Activated naive CD4-positive, alpha-beta T cell treated with Interleukin-2 at 50 U/mL for 16 hours (primary cell): ENCODE measurements at places on chromosomes 1 and 21.
A peak's percentile ranks its signal among the peaks of the same experiment; 100 is the strongest.

DNA sequence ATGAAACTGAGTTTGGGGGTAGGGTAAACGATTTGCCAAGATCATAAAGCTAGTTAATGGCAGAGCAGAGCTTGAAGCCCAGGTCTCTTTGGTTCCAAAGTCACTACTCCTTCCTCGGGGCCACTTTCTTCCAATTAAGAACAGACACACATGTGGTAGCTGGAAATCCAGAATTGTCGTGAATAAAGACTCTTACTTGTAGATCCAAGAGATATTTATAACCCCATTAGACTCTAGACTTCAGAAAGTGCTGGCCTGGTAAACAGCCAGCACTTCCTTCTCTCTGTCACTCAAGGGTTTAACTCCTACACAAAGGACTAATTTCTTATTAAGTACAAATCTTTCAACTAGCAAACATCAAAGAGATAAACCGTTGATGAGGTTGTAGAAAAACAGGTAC lies 2.7 kb downstream of the FAM163A start:
- DNase-seq, result no peak

DNA sequence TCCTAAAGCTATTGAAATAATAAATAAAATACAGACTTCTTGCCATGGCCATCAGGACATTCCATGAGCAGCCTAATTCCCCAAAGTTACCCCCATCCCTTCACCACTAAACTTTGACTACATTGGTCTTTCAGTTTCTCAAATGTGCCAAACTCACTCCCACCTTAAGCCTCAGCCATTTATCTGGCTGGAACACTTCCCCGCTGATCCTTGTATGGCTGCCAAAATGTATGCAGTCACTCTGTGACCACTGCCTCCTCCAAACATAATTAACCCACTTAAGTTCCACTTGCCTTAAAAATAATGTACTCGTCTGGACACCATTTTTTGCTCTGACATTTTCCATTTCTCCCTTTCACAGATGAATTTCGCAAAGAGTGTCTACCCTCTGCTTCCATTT lies 407.4 kb downstream of the NTNG1 start:
- no peak for DNase-seq

- no peak for DNase-seq
These were observed 29.4 kb upstream of the CSF3R start for GRCh38 chr1:36511804-36512798.

- no peak for DNase-seq
These were observed 99.2 kb downstream of the LHX8 start for GRCh38 chr1:75233302-75233929.

DNA sequence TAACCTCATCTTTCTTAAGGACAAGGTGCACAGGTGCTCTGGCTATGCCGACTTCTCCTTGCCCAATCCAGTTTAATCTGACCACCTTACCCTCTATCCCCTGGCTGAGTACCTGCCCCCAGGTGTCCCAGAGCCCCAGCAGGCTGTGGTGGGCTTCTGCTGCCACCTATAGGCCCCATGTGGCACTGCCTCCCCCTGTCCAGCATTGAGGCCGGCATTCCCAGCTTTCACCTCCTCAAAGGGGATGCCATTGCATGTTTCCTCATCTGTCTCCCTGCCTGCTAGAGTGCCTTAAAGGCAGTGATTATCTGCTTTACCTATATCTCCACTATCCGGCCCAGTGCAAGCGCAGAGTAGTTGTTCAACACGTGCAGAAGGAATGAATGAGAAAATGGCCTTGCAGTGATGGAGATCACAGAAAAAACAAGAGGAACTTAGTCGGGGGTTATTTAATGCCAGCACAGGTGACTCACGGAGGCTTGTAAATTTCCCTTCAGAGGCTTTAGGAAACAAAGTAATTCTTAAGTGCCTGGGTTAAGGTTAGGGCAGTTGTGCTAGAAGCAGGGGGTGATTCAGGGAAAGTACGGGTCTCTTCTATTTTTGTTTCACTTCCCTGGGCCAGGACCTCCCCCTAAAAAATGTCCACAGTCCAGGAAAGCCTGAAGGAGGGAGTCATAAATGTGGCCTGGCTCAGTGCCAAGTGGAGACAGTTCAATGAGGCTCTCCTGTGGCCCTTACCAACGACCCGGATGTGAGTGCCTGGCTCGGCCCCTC lies 131.8 kb upstream of the NGF start:
- no peak for DNase-seq

DNA sequence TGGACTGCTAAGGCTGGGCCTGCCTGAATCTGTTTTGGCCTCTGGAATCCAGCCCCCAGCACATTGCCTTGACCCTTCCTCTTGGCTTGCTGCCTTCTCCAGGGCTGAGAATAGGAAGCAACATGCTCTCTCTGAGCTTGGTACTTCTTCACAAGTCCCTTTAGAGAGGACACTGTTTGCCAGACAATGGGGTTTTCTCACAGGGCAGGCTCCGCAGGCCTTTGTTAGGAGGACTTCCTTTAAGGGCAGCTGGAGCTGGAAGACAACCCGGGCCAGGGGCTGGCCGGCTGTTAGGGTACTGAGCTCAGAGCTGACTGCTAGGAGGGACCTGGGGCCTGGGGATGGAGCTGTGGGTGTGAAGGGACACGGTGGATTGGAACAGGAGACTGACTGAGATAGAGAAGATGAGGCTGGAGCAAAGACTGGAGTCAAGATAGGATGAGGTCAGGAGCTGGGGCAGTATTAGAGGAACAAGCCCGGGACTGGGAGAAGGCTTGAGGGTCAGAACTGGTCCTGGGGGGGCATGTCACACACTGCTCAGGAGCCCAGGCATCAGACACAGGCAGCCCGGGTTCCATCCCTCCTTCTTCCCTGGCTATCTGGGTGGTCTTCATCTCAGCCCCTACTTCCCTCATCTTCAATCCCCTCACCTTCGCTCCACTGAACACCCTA lies 5.4 kb upstream of the ALPL start:
- no peak for DNase-seq

GRCh38 chr1:218339267-218339831 lies 5.8 kb upstream of the TGFB2 start:
- DNase-seq, result no peak

DNA sequence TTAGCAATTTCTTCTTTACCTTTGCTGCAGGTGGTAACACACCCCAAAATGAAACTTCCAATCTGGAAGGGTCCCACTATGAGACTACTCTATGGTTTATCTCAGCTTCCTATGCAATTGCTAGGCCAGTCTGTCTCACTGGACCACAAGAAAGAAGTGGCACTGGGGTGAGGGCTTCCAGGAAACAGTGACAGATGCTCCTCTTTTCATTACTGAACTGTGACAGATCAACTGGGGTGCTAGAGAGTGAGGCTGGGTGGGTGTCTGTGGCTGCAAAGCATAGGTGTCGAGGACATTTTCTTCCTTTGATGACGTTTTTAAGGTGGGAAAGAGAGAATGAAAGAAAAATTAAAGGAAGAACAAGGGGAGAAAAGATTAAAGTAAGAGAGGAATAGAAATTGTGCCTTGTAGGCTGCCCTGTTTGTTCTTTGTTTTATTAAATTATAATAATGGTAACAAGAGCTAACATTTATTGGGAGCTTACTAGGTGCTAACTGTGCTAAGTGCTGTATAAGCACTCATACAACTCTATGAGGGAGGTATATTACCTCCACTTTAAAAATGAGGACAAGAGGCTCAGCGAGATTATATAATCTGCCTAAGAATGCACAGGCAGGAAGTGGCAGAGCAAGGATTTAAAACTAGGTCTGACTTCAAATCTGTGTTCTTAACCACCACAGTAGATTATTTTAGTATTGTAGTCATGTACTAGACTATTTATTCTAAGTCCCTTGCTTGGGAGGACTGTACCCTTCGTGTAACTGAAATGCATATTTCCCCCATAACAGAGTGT lies 27.8 kb upstream of the DMRTA2 start:
- no peak for DNase-seq

GRCh38 chr21:45423201-45423955 lies 18.4 kb downstream of the COL18A1 start:
- DNase-seq, result no peak

- no peak for DNase-seq
These were observed 270.0 kb upstream of the VAMP3 start for GRCh38 chr1:7501084-7501491.

GRCh38 chr1:15184436-15185241 lies 31.1 kb downstream of the TMEM51 start:
- DNase-seq, result no peak

DNA sequence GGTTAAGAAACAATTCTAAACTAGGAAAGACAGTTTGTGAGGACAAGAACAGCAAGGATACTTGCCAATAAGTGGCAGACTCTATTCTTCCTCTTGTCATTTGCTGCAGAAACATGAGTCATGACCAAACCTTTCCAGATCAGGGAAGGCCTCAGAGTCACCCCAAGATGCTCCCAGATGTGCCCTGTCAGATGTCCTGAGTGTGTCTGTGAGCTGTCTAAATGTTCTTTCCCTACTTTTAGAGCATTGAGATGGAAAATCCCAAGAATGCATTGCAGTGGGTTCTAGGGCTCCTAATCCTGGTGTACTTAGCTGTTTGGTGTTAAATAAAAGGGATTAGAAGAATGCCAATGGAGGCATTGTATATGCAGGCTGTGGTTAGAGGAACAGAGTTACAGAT lies 57.5 kb upstream of the KIAA0040 start:
- no peak for DNase-seq

DNA sequence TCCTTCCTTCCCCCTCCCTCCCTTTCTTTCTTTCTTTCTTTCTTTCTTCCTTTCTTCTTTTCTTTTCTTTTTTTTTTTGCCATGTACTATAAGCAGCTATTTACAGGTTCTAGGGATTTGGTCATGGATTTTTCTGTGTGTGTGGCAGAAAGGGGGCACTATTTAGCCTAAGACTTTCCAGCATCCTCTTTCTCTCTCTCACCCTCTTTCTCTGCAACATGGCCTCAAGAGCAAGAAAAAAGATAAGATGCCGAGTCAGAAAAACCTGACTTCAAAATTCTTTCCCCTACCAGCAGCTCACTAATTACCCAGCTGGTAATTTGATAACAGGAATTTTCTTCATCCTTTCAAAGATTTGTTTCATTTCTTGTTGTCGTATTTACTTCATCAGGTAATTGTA lies 458.3 kb upstream of the ADAMTS5 start:
- no peak for DNase-seq

- peak; percentile 64 for DNase-seq
These were observed 23.1 kb upstream of the PTAFR start for GRCh38 chr1:28199328-28200233.

- no peak for DNase-seq
These were observed 62.6 kb upstream of the ATP2B4 start for GRCh38 chr1:203564024-203564423.

- peak; percentile 63 for DNase-seq
These were observed 121.0 kb upstream of the IRF2BP2 start for GRCh38 chr1:234730770-234731568.

DNA sequence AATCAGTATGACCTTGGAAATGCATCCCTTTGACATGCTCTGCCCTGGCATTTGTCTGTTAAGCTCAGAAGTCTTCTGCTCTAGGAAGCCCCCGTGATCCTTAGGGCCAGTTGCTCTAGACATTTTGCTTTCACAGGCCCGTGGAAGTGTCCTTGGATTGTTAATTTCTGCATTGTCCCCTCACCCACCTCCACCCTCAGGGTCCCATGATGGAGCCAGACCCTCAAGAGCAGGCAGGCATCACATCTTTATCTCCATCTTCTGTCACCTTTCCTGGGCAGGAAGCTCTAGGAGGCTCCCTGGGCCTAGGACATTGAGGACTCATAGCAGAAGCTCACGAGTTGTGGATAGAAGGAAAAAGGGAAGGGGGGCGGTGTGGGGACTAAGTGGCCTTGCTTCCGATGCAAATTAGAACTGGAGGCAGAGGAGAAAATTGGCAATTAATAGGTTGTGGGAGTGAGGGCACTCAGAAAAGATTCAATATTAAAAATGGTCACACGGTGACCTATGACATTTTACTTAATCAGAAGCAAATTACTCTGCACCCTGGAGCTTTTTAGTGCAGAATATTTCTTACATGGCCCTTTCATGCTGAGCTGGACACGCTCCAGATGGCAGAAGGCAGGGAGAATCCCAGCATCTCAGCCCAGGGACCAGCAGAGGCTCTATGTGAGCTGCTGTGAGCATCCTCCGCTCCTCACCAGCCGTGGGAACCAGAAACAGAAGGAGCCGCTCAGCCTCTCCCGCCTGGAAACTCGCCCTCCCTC lies 185.0 kb downstream of the MATN1 start:
- no peak for DNase-seq

DNA sequence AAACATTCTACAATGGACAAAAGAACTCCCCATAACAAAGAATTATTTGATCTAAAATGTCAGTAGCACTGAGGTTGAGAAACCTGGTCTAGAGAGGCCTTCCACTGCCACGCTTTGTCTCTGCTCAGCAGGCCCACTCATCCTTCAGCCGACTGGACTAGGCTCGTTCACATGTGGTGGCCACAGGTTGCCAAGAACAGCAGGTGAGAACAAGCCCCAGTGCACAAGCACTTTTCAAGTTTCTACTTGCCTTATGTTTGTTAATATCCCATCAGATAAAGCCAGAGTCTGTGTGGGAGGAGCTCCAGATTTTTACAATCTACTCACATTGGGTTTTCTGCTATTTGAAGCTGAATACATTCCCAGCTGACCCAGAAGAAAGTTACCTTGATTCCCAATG lies 9.1 kb upstream of the EFHD2 start:
- no peak for DNase-seq

- DNase-seq, result no peak
These were observed 3.6 kb downstream of the KCNQ4 start for GRCh38 chr1:40786995-40787705.

GRCh38 chr21:24870633-24871032 lies 736.6 kb downstream of the MRPL39 start:
- DNase-seq, result no peak

DNA sequence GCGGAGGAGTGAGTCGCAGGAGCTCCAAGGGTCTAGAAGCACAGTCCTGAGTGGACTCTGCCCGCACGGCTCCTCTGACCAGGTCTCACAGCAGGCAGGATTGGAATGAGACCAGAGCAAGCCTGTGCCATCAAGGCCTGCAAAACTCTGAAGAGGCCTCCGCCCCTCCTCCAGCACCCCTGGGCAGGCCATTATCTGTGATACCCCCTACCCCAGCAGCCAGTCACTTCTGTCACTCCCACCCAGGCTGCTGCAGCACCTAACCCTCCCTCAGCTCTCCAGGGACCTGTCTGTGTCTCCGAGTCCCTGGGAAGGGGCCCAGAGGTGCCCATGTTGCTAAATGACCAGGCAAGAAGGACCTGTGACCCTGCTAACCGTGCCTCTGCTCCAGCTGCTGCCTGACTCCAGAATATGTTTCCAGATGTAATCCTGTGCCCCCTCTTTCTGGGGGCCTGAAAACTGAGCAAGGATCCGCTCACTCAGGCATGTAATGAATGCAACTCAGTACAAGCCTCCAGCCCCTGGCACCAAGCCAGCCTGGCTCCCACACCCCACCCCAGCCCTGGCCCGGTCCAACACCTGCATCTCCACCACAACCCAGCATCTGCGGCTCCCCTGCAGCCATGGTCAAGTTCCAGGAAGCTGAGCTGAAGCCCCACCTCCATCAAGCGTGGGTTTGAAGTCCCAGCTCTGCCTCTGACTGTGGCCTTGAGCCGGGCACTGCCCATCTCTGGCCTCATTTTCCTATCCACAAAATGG lies 22.1 kb upstream of the COL16A1 start:
- DNase-seq, result no peak

DNA sequence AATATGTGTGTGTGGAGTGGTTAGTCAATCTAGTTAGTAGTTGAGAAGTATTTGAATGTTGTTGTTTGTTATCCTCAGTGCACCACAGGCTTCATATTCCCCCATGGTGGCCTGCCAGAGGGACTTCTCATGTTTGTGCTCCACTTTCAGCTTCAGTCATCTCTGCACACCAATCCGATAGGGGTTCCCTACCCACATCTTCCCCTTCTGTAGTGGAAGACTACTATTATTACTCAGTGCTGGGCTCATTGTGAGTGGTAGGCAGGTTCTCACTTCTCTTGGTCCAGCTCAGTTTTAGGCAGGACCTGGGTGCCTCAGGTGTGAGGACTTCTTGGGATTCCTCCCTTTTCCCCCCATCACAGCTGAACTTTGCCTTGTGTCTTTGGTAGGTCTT lies 14.2 kb downstream of the MT1HL1 start:
- no peak for DNase-seq
